A549 treated with CORT108297 at 1 μM for 4 hours (cell line): ENCODE measurements at places on chromosomes 1 and 21. TPM values are rescaled to one million over a fixed set of nuclear protein-coding genes. Genes with fewer than 3 reads are reported as not detected.

Gene MYOG
- total RNA-seq: not detected in 5 replicates

Gene EDN2
- 6.9 to 11.0 TPM (median 10.3 TPM) in 5 replicates for total RNA-seq

Gene ANKRD65
- total RNA-seq: 0.04 to 0.07 TPM (median 0.06 TPM) in 4 of 5 replicates, not detected in the other

Gene IL6R
- total RNA-seq: 16.8 to 23.9 TPM (median 18.5 TPM) in 5 replicates

Gene RHCE
- 0.09 to 0.11 TPM in 2 of 5 replicates, not detected in the others for total RNA-seq

Gene NUP210L
- total RNA-seq: not detected in 5 replicates

Gene SERINC2
- 17.5 to 33.5 TPM (median 29.6 TPM) in 5 replicates for total RNA-seq

Gene AUNIP
- total RNA-seq: 6.0 to 8.0 TPM (median 6.4 TPM) in 5 replicates
